ENCODE measurements at places on chromosomes 6 and 20.

DNA sequence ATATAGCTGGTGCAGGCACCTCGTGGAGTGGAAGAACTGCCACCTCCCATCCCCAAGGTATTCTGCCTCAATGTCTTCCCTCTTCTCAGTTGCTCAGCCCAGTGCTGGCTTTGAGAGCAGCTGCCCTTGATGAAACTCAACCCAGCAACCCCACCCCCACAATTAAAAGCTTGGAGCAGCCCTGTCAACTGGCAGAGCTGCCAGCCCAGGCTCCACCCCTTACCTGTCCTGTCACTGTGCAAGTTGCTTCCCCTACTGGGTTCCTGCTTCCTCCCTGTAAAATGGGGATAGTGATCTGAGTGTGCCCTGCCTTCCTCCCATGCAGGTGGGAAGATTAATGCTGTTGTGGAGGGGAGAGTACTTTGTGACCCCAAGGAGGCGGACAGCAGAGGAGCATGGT, 4.5 kb downstream of the TMEM63B start:
- DNase-seq = peak; percentile 16

- no peak for DNase-seq
Observed at GRCh38 chr20:21614980-21615379, 90.5 kb upstream of the PAX1 start.

DNA sequence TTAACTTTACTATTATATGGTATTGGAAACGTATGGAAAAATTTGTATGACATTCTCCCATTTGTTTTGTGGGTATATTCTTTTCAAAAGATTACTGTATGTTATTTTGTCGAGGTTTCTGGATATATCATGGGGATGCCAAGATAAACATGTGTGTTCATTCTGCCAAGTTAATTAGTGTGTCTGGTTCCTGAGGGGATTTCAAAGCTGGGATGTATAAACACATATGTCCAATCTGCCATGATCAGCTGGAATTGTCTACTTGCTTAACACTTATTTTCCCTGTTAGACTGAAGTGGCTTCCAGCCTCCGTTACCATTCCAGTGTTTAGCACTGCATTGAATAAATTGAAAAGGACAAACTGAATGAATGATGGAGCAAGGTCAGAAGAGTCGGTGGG, 86.2 kb downstream of the DNAH8 start:
- DNase-seq = no peak

DNA sequence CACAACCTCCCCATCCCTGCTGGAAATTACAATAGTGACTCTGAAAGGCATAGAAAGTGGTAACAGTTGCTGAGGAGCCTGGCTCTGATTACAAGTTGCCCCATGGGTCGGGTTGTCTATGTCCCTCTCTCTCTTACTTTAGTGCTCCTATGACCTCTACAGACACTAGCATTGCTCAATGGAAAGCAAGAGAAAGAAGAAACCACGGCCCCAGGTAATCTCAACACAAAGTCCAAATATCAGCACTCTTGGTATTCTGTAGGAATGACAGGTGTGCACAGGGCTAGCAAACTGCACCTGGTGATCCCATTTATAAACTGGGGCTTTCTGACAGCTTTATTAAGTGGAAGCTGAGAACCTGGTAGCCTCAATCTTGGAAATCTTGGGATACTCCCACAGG, 80.4 kb upstream of the EMILIN3 start:
- no peak for DNase-seq

- DNase-seq = no peak
Observed at GRCh38 chr20:45857882-45858216, 435 bp downstream of the ZSWIM3 start.

DNA sequence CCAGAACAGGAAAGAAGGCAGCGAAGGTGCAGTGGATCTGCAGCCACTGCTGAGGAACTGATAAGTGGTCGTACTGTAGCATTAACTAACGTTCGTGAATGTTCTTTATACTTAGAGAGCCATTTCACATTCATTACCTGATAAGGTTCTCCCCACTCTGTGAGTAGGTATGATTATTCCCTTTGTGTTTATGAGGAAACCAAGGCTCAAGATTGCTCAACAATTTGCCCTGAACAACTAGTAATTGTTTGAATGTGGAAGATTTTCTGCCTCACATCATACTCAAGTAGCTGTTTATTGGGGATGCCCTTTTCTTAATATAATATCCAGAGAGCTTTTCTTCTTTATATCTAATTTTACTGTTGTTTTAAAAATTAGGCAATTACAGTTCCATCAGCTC, 24.9 kb upstream of the ELOVL5 start:
- DNase-seq = no peak

DNA sequence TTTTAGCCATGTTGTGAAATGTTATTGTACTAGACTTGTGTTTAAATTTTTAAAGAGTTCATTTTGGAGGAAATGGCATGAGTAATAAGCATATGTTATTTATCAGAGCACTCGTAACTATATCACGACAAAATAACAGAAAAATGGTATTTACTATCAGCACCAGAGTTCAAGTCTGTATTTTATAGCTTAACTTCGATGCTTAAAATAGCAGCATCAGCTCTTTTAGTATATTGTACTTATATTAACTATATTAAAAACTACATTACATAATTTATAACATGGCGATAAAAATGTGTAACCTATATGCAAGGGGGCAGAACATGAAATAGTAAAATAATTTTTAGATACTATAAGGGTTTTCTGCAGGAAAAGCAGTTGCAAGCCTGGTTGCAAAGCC, 52.9 kb downstream of the ABRACL start:
- no peak for DNase-seq
